ENCODE measurements at places on chromosomes 16 and 17.

- no peak for DNase-seq
Measured at GRCh38 chr16:80862160-80862705, 57.8 kb upstream of the CDYL2 start.

DNA sequence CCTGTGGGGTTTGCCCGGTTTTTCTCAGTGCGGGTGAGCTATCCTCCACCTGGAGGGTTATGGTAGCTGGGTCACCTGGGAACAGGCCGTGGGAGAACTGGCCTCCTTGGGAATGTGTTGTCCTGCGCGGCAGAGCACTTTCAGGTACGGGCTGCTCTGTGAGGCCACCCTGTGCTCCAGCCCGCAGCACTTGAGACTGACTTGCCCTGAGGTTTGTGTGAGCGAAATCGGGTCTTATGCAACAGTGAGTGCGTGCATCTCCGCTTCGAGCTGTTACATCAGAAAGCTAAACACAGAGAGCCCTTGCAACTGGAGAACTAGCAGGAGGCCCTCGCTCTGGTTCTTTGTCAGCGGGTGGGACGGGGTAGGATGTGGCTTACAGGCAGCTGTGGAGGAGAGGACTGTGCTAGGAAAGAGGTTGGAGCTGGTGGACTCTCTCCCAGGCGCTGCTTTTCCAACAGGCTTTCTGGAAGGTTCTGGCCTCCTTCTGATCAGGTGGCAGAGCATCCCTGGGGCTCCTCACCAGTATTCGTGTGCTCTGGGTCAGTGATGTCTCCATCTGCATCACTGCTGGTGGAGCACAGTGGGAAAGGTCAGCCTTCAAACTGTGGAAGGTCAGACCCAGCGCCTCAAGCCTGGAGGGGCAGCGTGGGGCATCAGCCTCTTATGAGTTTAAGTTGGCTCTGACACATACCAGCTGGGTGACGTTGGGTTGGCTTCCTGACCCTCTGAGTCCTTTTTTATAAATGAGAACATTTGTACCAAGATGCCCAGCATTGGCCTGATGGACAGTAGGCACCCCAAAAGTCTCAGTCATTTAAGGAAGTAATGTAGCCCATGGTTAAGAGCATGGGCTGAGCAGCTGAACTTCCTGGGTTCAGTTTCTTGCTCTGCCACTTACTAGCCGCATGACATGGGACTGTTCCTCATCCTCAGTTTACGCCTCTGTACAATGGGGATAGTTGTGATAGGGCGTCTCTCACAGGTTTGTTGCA, 76.3 kb downstream of the KSR1 start:
- DNase-seq = peak; percentile 72

- no peak for DNase-seq
Measured at GRCh38 chr17:41481036-41481435, at the start of gene KRT35. Gene KRT35 (minus strand): TSS chr17:41481151. CDS start chr17:41481097, 54 bp downstream.

DNA sequence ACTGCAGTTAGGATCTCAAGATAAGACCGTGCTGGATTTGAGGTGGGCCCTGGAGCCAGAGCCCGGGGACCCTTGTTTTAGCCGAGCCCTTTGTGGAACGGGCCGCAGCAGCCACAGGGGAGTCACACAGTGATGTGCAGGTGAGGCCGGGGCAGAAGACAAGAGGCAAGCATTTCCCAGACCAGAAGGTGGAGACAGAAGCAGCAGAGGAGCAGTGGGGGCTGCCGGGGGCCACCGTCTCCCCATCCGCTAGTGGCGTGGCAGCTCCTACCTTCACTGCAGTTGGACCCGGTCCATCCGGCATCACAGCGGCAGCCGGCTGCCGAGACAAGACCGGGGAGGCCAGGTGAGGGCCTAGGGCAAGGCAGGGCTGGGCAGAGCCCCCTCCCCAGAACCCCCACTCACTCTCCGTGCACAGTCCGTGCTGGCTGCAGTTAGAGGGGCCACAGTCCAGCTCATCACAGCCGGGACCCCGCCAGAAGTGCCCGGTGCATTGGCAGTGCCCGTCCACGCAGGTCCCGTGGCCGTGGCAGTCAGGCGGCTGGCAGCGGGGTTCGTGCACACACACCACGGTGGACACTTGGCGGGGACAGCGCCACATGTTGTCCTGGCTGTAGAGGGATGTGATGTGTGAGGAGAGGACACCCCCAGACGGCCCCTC, 6.0 kb downstream of the NAGPA start:
- DNase-seq = no peak

DNA sequence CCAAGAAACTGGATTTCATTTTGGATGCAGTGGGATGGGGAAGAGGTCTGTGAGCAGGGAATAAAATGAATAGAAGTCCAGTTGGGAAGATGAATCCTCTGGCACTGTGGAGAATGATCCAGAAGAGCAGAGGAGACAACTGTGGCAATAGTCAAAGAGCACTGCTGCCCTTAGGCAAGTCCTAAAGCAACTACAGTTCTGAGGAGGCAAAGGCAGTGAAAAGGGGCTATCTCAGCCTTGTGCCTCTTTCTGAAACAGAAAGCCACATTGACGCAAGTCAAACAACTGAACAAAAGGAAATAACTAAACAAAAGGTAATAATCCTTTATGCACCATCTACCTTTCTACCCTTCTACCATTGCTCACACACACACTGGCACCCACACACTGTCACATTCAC, 238.0 kb upstream of the AXIN2 start:
- DNase-seq = no peak

- DNase-seq = no peak
Measured at GRCh38 chr17:40310882-40311391, 2.0 kb downstream of the RARA start.

DNA sequence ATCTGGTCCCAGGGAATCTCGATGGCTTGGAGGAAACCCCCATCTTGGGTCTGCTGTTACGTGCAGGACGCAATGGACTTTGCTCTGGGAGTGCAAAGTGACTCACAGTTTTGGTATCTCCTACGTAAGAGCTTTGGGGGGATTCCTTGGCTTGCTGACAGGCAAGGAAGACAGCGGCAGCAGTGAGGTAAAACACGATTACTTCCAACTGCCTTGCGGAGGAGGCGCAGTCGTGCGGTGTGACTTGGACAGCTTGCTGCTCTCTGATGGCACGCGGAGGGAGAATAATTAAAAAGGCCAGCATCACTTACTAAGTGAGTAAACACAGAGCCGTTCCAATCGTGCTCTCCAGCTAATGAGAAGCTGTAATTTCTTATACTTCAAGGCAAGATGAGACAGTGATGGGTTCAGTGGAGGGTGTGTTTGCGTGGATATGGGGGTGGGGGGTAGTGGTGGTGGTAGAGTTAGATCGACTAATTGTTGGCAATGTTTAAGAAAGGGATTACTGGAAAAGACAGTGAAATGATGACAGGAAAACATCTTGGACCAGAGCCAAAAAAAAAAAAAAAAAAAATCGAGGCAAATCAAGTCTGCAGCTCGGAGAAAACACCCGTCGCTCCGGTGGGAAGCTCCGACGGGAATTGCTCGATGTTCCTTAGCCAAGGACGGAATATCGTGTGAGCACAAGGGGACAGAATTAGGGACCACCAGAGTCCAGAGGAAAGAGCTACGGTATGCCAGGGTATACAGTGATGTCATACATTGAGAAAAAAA, 184.8 kb upstream of the ZFHX3 start:
- no peak for DNase-seq

- DNase-seq = no peak
Measured at GRCh38 chr16:18800293-18800692, 1.1 kb downstream of the ARL6IP1 start.

DNA sequence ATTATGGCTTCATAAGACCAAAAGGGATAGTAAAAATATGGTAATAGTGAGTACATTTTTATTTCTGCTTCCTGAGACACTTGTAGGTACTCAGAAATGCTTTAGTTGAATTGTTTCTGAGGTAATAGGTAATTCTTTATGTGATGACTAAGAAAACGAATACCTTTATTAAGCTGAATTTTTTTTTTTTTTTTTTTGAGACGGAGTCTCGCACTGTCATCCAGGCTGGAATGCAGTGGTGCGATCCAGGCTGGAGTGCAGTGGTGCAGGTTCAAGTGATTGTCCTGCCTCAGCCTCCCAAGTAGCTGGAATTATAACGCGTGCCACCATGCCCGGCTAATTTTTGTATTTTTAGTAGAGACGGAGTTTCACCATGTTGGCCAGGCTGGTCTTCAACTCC, 1.9 kb downstream of the RAD51C start:
- DNase-seq = no peak

DNA sequence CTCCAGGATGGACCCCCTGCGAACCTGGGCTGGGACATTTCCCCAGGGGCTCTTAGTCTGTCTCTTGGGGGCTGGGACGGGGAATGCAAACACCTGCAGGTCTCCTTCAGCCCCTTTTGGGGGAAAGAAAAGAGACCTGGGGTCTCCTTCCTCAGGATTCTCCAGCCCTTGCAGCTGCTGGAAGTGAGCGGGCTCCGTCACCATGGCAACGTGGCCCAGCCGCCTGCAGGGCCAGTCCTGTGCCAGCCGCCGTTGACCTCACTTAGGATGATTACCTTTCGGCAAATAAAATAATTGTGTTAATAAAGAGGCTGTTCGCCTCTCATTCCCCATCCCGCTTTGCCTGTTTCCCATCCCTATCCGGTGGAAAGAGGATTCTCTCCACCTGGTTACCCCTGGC, 25.7 kb downstream of the MRM1 start:
- DNase-seq = no peak

DNA sequence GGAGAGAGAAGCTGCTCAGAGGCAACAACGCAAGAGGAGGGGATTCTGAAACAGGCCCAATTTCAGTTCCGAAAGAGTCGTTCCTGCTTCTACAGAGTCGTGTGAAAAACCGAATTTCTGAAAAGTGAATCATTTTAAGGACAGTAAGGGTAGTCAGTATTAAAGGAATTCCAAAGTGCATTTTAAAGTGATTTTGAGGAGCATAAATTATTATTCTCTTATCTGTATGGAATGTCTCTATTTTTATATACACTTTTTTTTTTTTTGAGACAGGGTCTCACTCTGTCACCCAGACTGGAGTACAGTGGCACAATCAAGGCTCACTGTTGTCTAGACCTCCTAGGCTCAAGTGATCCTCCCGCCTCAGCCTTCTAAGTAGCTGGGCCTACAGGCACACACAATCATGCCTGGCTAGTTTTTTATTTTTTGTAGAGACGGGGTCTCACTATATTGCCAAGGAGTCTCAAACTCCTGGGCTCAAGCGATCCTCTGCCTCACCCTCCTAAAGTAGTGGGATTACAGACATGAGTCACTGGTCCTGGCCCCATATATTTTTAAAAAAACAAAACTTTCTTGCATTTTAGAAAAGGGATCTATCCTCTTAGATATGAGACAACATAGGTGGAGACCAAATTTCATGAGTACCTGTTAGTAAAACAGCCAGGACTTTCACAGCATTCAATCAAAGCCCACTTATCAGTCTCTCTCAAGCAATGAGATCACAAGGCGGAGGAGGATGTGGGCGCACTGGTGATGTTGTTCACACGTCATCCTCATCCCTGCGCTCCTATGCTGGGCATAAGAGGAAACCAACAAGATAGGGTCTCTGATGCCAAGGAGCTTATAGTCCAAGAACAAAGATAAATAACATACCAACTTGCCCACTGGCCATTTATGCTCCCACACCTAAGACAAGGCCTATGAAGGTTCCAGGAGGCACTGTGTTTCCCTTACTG, 53.2 kb downstream of the SMG6 start:
- DNase-seq = peak; percentile 60

GRCh38 chr16:24609417-24609739, 70.0 kb downstream of the RBBP6 start:
- no peak for DNase-seq

DNA sequence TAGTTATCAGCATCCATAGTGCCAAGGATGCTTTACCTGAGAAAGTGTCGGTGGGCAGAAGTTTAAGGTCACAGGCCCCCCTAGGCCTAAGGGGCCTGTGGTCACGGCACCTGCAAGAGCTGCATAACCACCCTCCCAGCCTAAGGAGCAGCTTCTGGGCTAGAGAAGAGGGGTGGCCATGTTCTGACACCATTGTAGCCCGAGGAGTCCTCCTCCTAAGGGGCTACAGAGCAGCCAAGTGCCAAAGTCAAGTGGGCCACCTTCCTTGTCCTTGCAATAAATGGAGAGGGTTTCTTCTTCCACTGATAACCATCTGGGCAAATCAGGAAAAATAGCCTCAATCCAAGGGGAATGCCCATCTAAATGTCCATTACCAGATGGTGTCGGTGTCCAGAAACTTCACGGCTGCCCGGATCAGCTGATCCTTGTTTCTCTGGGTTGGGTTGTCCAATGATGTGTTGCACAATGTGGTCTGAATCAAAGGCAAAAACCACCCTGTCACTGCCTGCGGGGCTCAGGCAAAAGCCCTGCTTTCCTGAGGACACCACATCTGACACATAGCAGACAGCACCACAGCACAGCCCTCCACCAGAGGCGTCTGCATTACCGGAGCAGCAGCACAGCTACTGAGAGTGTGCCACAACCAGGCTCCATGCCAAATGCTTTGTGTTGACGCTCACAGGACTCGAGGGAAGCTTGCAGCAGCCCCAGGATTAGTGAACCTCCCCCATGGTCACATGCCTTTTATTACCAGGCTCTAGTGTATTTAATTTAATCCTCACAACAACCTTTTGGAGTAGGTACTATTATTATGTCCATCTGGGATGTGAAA, 12.8 kb downstream of the ATPAF2 start:
- DNase-seq = peak; percentile 76

GRCh38 chr17:66541461-66542128, 239.2 kb downstream of the PRKCA start:
- DNase-seq = no peak

- no peak for DNase-seq
Measured at GRCh38 chr16:67345401-67345800, 18.8 kb downstream of the LRRC36 start.

- DNase-seq = no peak
Measured at GRCh38 chr16:11355862-11356261, 10.6 kb downstream of the RMI2 start.

- peak; percentile 61 for DNase-seq
Measured at GRCh38 chr16:68289621-68290329, 21.0 kb downstream of the SLC7A6OS start.

- peak; percentile 64 for DNase-seq
Measured at GRCh38 chr17:50289991-50290702, 15.9 kb downstream of the TMEM92 start.

DNA sequence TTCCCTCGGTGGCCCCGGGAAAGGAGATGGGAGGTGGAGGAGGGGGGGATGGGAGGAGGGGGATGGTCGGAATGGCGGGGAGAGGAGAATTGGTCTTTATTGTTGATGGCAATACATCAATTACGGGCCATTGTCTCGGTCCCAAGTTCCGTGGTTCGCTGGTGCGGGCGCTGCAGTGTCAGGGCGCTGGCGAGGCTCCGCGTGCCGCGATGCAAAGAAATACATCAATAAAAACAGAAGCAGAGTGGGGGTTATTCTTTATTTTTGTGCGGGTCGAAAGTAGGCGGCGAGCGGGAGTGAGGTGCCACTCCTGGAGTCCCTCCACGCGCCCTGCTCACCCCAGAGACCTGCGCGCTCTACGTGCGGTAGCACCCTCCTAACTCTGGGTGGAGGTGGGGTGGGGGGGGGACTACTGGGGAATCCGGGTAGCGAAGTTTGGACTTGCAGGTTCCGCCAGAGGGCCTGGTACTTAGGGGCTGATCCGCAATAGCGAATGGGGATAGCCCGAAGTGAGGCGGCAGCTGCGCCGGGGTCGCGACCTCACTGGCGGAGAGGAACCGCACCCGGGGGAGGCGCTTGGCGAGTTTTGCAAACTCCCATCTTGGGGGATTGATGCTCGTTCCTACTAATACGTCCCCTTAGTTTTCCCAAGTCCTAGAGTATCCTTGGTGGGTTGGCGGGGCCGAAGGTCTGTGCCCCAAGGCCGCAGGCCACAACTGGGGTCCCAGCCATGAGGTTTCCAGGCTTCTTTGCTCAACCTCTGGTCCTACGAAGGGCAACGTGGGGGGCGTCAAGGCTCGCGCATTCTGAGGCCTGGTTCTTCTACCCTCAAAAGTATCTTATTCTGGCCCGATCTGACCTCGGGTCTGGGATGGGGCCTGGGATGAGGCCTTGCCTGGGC, 3.5 kb upstream of the SALL1 start:
- no peak for DNase-seq
